Stimulated activated CD8-positive, alpha-beta memory T cell treated with anti-CD3 and anti-CD28 coated beads, Interleukin-7, amount 100 ng/mL, for 1 hour (primary cell): ENCODE measurements at places on chromosomes 12 and 14.

DNA sequence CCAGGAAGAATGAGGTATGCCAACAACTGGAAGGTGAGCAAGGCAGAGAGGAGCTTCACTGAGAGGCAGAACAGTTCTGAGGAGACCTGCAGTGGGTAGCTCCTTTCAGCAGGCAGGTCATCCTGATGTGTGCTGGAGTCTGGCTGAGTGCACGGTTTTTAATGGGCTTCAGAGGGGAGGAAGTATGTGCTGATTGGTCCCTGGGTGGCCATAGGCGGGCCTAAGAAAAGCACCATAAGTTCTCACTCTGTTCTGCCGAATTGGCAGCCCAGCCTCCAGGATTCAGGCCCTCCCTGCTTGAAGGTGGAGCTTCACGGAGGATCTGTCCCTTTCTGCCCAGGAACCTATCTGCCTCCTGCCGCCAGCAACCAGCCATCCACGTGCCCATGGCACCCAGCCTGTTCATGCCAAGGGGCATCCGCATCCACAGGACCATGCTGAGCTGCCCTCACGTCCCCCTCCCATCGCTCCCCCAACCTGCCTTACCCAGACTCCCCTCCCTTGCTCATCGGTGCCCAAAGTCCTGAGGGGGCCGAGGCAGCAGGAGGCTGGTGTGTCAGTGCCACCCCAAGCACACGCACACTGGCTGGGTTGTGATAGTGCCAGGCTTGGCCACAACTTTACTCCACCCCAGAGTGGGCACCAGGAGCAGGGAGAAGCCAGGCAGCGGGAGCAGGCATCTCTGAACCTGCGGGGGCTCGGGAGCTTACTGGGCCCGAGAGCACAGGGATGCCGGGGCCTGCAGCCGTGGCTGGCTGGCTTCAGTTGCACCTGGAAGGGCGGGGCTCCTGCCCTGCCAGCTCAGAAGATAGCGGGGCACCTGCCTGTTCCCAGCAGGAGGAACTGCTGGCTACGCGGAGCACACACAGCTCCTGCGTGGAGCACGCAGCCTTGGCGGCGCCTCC lies 608.4 kb upstream of the FOXG1 start:
- no peak for DNase-seq

DNA sequence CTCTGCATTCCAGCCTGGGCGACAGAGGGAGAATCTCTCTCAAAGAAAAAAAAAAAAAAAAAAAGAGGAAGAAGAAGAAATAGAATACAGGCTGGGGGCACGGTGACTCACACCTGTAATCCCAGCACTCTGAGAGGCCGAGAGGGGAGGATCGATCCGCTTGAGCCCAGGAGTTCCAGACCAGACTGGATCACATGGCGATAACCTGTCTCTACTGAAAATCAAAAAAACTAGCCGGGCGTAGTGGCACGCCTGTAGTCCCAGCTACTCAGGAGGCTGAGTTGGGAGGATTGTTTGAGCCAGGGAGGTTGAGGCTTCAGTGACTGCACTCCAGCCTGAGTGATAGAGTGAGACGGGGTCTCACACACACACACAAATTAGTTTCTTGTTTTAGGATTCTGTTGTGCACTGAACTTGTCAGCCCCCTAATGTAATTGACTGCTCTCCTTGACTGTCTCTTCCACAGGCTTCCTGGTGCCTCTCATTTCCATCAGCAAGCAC lies 963 bp upstream of the TINF2 start:
- DNase-seq = no peak

DNA sequence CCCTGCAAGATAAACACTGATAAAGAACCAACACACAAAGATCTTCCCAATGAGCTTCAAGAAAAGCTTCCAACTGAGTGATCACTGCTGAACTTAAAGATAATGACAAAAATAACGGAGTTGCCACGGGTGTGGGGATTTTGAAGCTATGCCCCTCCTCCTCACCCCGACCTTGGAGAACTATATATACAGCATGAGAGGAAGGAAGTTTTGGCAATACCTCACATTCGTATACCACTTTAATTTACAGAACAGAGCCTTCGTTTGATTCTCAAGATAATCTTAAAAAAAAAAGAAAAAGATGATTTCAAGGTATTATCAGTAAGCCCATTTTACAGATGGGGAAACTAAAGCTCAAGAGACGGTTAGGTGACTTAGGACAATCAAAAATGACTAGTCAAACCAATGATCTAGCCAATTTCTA lies 715 bp downstream of the NEK9 start:
- no peak for DNase-seq

GRCh38 chr12:132085291-132085635 lies 58.9 kb downstream of the DDX51 start:
- no peak for DNase-seq

DNA sequence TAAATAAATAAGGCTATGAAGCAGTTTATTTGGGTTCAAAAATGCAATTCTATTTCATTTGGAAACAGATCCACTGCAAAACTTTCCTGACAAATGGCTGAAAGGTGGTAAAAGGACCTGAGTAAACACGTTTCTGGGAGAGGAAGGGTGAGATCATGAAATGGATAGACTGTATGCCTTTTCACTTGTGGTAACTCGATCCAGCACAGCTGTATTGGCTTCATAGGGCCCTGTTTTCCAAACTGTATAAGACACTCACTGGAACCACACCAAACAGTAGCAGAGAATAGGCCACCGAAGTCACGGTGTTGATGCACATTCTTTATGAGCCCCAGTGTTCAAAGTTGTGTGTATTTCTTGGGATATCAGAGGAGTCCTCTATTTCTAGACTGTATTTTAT lies 325.2 kb upstream of the DIO2 start:
- DNase-seq = no peak

- no peak for DNase-seq
These were observed 142.1 kb downstream of the DYRK2 start for GRCh38 chr12:67790660-67791059.

DNA sequence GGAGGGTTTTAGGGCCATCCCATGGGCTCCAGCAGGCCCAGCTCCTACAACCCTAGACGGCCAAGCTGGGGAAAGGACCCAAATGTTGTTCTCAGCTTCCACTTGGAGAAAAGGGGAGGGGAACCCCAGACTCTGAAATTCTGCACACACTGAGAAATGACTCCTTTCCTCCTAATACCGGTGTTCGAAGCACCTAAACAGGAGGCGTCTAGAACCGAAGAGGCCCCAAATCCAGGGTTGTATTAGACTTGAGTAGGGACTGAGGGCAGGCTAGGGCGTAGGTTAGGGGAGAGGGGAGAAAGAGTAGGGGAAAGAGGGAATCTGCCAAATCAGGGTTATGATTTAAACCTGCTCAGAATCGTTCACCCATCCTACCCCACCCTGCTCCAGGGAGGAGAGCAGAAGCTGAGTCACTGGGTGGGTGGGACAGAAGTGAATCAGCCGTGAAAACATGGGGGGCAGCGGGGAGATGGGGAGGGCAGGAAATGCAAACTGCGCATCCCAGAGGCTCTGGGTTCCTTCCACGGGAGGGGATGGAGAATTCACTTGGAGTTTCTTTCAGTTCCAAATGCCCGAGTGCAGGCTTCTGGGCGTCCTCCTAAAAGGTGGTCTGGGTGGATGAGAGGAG lies 1.0 kb downstream of the IGFBP6 start:
- DNase-seq = no peak

- no peak for DNase-seq
These were observed 2.5 kb downstream of the SLC7A7 start for GRCh38 chr14:22812744-22813143.

DNA sequence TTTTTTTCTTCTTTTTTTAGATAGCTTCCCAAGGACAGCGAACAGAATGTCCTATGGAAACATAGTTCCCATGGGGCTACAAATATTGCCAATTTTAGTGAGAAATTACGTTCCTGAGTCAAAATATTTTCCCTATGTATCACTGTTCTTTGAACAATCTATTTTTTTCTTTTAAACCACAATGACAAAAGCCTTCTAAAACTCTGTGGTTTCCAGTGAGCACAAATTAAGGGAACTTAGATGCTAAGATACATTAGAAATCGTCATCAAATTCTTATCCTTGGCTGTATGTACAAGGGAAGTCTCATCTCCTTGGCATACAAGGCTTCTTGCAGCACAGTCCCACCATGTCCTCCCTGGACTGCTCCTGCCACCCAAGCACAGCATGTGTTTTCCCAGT lies 17.9 kb downstream of the CPM start:
- no peak for DNase-seq

GRCh38 chr12:81329085-81329484 lies 251.2 kb downstream of the ACSS3 start:
- DNase-seq = no peak

GRCh38 chr14:50935126-50936015 lies 8.9 kb downstream of the PYGL start:
- no peak for DNase-seq

DNA sequence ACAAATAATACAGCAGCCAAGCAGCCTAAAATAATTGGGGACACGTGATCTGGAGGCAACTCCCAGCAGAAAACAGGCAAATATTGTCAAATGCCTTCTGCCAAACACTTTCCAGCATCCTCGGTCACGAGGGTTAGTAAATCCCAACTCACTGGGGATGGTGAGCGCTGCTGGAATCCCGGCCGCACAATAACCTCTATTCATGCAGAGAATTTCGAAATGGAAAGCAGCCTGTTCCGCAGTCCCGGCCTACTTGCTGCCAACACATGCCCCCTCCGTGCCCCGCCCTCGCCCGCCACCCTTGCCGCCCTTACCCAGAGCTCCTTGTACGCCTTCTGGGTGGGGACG lies 62.2 kb downstream of the RFX4 start:
- DNase-seq = no peak

DNA sequence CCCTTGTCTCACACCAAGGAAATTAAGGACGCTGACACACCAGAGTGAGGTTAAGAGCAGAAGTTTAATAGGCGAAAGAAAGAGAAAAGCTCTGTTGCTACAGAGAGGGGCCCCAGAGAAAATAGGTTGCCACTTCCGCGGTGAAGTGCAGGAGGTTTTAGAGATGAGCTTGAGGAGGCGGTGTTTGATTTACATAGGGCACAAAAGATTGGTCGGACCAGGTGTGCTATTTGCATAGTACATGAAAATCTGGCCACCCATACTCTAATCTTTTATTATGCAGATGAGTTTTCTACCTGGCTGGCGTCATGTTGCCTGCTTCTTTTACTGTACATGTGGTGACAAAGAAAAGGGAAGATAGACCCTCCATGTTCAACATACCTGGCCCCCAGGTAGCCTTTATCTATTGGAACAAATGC lies 23.3 kb upstream of the MYF6 start:
- no peak for DNase-seq

- DNase-seq = no peak
These were observed 90.8 kb downstream of the SSPN start for GRCh38 chr12:26286186-26286585.

GRCh38 chr14:26965490-26965889 lies 367.7 kb upstream of the NOVA1 start:
- DNase-seq = no peak

- no peak for DNase-seq
These were observed 37.7 kb upstream of the NR1H4 start for GRCh38 chr12:100435957-100436356.

GRCh38 chr12:53500142-53500775 lies 824 bp upstream of the TARBP2 start:
- no peak for DNase-seq

GRCh38 chr14:73368616-73369015 lies 89.7 kb downstream of the NUMB start:
- no peak for DNase-seq

DNA sequence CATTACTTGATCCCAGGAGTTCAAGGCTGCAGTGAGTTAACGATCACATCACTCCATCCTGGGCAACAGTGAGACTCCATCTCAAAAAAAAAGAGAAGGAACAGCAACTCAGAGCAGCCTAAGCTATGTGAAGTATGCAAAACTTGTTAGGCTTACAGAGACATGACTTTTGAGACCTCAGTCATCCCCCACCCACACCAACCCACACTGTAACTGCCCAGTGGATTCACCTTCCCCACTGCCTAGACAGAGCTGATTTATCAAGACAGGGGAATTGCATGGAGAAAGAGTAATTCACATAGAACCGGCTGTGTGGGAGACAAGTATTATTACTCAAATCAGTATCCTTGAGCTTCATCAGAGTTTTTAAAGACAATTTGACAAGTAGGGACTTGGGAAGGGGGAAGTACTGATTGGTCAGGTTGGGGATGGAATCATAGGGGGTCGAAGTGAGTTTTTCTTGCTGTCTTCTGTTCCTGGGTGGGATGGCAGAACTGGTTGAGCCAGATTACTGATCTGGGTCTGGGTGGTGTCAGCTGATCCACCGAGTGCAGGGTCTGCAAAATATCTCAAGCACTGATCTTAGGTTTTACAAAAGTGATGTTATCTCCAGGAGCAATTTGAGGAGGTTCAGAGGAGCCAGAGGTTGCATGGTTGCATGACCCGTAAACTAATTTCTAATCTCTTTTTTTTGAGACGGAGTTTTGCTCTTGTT lies 6.2 kb upstream of the WDR89 start:
- DNase-seq = no peak
